ENCODE measurements at places on chromosomes 5 and 9.

DNA sequence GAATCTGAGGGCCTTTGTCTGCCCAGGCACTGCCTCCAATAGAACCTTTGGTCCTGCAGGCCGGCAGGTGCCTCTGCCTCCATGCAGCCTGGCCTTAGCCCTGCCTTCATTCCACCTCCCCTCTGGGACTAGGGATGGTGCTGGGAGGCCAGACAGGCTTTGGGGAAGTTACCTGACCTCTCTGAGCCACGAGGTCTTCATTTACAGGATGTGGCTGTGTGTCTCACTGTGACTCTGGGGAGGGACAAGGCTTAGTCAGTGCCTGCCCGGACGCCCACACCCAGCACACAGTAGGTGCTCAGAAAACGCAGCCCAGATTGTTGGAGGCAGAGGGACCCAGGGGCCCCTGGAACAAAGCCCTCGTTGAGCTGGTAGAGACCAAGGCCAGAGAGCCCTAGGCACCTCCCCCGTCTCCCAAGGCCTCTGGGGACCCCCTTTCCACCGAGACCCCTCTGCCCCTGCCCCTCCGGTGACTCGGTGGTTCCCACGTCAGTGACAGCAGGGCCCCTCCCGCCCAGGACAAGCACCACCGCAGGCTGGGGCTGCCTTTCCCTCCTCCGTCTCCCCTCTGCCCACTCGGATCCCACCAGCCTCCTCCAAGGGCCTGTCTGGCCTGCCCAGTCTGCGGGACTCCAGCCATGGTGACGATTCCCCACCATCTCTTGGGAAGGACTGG, 46.9 kb upstream of the EGFL7 start:
- no peak for DNase-seq

DNA sequence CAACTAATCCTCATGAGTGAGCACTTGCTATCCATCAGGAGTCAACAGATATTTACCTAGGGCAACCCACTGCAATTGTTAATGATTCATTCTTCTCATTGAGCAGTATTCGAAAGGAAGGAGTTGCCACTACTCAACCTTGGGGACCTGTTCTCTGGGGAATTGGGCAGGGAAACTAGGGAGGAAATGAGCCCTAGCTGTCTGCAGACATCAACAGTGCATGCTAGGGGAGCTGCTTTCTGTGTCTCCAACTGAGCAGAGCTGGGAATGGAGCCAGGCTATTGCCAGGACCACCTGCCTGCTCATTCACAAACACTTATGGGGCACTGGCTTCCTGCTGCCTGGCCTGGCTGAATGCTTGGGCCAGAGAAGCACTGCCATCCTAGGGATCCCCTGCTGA, 183.4 kb downstream of the TMEM38B start:
- no peak for DNase-seq

DNA sequence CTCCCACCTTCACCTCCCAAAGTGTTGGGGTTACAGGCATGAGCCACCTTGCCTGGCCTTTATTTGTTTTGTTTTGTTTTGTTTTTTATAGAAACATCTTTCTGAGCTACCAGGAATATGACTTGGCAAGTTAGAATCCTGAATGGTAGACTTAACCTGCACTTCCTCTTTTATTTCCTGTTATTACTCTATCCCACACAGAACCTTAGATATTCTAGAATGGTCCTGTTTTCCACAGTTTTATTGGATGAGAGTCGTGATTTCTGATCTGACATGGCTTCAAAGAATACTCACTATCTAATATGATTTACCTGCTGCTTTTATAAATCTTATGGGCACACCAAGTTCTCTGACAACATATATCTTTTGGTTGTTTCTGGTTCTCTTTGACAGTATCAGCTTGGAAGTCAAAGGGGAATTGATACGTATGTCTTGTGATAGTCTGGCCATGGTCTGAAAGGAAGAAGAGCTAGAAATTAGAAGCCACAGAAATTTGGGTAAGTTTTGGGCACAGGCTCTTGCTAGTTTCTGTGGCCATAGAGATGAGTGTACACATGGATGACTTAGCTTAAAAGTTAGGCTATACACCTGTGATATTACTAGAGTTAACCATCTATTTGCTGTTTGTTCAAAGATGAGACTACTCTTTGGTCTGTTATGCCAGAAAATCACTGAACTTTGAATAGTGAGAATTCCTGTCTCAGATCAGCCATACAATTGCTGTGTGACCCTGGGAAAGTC, 4.7 kb upstream of the PANK3 start:
- DNase-seq, result no peak

GRCh38 chr5:152309926-152310450, 95.1 kb downstream of the NMUR2 start:
- DNase-seq, result no peak

DNA sequence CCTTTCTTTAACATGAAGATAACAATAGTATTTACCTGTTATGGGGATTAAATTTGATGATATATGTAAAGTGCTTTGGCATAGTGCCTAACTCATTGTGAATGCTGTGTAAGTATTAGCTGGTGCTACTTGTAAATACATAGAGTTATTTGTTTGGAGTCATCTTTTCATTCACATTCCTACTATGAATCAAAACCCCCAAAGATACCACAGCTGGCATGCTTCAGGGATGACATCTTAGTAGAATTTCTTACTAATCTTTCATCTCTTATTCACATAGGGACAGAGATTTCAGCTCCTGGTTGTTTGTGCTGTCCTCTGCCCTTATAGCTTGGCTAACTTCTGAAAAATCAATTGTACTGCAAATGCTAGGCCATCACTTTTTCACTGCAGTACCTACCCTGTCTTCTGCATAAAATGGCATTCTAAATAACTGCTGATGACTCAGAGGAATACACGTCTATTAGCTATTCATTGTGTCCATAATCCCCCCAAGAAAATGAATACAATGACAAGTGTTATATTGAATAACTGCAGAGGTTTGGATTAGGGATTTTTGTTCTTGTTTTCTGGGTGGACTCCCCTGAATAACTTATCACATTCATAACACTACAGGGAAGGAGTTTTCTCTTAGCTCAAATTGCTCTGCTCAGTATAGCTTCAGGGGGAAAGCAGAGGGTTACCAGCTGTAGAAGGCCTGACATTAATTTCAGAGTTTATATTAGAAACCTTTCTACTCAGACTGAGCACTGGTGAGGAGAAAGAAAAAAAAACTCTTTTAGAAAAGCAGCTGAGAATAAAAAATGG, 192.2 kb upstream of the C9orf72 start:
- no peak for DNase-seq

DNA sequence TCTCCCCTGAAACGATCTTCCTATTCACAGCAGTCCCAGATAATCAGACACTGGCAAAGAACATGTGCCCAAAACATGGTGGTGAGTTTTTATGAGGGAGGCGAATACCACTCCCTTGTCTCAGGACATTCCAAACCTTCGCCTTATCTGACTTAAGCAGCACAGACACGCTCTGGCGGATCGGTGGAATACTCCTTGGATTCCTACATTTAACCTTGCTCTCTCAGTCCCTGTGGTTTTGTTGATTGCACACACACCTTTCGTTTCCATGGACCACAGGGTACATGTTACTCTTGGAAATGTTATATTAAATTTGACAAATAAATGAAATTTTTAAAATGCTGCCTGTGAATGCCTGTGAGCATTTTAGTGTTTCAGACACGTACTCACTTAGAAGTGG, 87.8 kb upstream of the CPEB4 start:
- DNase-seq, result no peak

GRCh38 chr5:118965890-118966289, 22.5 kb downstream of the DTWD2 start:
- DNase-seq, result no peak

DNA sequence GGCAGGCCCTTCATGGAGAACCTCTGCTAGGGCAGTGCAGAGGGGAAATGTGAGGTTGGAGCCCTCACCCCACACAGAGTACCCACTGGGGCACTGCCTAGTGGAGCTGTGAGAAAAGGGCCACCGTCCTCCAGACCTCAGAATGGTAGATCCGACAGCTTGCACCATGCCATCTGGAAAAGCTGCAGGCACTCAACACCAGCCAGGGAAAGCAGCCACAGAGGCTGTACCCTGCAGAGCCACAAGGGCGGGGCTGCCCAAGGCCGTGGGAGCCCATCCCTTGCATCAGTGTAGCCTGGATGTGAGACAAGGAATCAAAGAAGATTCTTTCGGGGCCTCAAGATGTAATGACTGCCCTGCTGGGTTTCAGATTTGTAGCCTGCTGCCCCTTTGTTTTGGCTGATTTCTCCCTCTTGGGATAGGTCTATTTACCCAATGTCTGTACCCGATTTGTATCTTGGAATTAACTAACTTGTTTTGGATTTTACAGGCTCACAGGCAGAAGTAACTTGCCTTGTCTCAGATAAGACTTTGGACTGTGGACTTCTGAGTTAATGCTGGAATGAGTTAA, 16.6 kb upstream of the ZDHHC11 start:
- no peak for DNase-seq

DNA sequence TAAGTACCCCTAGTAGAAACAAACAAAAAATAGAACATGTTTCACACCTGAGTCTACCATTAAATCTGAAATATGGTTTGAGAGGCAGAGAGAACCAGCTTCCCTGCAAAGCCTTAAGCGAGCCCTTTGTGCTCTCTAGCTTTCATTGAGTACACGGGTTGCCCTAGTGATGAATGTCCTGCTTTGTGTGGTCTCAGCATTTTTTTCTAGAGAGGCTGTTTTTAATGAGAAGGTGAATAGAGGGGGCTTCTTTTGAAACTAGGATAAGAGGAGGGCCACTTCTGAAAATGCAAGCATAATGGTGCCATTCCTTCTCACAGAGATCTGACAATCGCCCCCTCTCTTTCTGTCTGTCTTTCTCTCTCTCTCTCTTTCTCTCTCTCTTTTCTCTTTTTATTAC, 131.3 kb downstream of the MACIR start:
- DNase-seq, result no peak

GRCh38 chr9:91234523-91234922, 127.2 kb downstream of the AUH start:
- no peak for DNase-seq

DNA sequence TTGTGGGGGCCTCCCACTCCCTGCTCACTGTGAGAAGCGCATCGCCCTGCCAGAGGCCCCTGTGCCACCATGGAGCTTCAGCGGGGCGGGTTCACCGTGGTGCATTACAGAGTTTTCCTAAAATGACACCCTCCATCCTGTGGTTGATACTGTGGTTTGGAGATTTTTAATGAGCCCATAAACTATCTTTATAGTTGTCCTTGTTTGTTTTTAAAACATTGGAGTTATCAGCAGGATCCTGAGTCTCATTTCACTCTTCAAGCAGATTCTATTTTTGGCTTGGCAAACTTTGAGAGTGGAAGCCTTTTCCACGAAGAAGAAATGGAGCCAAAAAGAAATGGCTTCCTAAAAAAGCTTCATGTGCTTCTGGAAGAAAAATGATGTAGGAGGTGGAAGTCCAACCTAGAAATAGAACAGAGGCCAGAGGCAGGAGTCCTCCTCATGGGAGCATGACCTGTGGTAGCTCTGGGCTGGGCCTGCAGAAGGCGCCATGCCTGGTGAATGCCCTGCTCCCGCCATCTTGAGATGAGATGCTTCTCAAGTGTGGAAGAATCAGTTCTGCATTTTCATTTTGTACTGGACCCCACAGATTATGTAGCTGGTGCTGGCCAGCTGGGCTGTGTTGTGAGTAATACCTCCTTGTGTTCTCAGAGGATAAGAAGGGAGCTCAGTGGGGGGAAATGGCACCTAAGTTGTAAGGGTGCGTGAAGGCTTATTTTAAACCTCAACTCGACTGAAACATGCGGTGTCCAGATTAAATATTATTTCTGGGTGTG, 79.0 kb upstream of the RAI14 start:
- DNase-seq, result no peak

GRCh38 chr9:131622523-131622922, 77.2 kb downstream of the PRRT1B start:
- no peak for DNase-seq

GRCh38 chr5:138466900-138467710, 1.8 kb downstream of the EGR1 start:
- no peak for DNase-seq
